ENCODE measurements at places on chromosomes 5 and 9.

DNA sequence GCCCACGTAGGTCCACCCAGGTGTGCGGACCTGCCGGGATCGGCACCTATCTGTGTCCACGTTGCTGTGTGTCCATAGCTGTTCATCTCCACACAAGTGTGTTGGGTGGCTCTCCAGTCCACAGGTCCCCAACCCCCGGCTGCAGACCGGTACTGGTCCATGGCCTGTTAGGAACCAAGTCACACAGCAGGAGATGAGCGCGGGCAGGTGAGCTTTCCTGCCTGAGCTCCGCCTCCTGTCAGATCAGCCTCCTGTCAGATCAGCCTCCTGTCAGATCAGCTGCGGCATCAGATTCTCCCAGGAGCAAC is 18.9 kb downstream of the LAMC3 start:
- no peak for DNase-seq

- no peak for DNase-seq
Observed at GRCh38 chr5:2741956-2742355, 9.5 kb downstream of the IRX2 start.

DNA sequence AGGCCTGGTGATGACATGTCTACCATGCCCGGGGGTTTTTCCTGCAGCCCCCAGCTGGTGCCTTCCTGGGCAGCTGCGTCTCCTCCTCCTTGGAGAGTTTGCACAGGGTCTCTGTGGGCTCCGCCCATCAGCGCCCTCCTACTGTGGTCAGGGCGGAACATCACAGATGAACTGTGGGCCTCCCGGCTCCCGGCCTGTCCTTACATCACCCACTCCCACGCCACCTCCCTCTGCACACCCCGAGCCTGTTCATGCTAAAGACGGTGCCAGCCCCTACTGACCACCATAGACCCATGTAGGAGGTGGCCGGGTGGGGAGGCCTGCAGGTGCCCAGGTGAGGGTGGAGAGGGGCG is 12.6 kb downstream of the GPSM1 start:
- no peak for DNase-seq

DNA sequence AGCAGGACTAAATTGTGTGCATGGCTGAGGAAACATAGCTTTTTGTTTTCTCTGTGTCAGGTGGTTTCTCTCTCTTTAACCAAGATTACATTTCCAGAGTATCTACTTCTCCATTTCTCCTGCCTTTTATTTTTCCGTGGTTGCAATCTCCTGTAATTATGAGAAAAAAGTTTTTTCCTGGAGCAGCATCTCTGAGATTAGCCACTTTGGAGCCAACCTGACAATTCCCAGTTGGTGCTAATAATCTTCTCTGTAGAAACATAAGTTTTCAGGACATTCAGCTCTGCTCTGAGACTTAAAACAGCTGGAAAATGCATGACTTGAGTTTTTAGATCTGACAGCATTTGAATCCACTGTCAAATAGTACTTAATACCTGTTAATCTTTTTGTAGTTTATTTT is 67.1 kb upstream of the GAS1 start:
- DNase-seq, result no peak

GRCh38 chr9:135105938-135106491 is 18.5 kb downstream of the OLFM1 start:
- no peak for DNase-seq

DNA sequence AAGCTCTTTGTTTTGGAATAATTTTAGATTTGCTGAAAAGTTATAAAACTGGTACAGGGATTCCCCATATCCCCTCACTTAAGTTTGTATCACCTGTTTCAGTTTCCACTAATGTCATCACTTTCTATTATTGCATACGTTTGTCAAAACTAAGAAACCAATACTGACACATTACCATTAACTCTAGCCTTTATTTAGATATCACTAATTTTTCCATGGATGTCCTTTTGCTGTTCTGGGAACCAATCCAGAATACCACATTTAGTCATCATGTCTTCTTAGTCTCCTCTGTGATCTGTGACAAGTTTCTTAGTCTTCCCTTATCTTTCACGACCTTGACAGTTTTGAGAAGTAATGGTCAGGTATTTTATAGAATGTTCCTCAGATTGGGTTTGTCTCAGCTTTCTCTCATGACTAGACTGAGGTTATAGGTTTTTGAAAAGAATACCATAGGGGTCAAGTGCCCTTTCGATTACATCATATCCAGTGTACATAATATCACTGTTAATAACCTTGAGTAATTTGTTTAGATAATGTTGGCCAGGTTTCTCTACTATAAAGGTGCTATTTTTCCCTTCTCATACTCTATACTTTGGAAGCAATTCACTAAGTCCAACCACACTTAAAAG is 51.9 kb upstream of the NMUR2 start:
- DNase-seq, result no peak

GRCh38 chr9:33350310-33350709 is 52.1 kb downstream of the AQP7 start:
- peak; percentile 95 for DNase-seq

DNA sequence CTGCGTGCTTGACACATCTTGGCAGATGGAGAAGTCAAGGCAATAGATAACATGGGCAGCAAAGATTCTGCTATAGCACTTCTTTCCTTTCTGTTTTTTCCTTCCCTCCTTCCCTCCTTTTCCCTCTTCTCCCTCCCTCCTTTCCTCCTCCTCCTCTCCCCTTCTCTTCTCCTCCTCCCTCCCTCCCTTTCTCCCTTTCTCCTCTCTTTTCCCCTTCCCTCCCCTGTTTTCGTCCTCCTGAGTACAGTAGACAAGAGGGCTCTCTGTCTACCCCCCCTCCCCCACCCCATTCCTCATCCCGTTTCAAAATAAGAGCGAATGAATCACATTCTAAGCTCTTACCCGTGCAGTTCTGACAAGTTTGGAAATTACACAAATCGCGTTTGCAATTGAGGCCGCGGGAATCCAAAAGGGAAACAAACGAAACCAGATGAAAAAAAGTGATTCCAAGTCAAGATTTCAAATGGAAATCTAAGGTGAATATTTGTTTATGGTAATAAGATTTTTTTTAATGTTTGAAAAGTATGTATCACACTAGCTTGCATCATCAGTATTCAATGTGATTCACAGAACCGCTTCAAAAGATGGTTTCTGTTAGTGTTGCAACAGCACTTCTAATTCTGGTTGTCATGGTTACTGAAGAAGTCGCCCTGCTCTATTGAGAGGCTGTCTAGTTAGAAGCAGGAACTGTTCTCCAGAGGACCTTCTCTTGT is 1.3 kb downstream of the NIM1K start:
- DNase-seq, result peak; percentile 94

- peak; percentile 1 for DNase-seq
Observed at GRCh38 chr9:73093740-73094379, 57.8 kb upstream of the ANXA1 start.

DNA sequence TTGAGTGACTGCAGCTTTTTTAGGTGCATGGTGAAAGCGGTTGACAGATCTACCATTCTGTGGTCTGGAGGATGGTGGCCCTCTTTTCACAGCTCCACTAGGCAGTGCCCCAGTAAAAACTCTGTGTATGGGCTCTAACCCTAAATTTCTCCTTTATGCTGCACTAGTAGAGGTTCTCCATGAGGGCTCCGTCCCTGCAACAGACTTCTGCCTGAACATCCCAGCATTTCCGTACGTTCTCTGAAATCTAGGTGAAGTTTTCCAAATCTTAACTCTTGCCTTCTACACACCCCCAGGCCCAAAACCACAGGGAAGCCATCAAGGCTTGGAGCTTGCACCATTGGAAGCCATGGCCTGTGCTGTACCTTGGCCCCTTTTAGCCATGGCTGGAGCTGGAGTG is 1898.1 kb upstream of the NUDT12 start:
- DNase-seq, result no peak

- DNase-seq, result no peak
Observed at GRCh38 chr5:12526113-12526512, 621.9 kb upstream of the CTNND2 start.

DNA sequence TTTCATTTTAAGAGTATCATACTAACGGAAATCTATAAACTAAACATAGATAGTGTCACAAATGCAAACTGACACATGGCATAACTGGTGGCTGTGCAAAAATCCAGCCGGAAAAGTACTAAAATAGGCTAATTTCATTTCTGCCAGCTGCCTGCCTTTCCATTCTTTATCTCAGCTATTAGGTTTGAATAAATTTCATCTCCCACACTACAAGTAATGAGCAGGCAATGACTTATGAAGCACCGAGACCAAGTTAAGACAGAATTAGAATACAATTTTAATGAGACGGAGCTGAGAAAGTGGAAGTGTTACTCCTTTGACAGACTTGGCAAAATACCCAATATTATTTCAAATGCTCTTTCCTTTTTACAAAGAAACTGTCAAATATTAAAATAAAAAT is 258.8 kb upstream of the ZNF608 start:
- no peak for DNase-seq

Data from IMR-90 (cell line).